ENCODE measurements at places on chromosomes 12 and 14.

DNA sequence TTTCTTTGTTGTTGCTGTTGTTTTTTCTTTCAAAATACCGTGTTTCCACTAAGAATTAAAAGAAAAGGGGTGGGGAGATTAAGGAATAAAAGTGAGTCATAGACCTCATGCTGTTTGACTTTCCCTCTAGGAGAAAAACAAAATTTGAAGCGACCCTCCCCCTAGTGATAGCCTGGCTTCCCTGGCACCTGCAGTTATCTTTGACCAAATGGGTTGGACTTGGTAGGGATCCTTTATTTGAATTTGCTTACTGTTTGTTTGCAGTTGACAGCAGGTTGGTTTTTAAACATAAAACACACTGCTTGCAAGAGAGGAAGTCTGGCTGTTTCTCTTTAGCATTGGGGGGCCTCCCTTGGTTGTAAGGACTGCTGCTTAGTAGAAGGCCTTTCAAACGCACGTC is 14.0 kb downstream of the OTX2 start:
- DNase-seq, result no peak

GRCh38 chr14:36078080-36078479 is 98.4 kb downstream of the PTCSC3 start:
- no peak for DNase-seq

DNA sequence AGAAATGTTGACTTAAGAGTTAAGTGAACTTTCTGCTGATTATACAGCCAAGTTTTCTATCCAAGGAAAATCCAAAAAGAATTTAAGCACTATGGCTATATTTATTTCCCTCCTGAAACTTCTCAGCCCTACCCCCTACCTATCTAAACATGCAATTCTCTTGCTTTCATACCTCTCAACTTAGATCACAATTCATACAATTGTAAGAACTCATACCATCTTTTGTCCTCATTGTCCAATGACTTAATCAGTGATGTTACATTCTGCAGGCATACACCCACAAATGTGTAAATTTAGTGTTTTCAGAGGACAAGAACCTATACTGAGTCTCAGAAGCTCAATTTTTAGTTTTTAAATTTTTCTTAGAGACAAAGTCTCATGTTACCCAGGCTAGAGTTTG is 62.1 kb downstream of the ZFC3H1 start:
- DNase-seq, result no peak

DNA sequence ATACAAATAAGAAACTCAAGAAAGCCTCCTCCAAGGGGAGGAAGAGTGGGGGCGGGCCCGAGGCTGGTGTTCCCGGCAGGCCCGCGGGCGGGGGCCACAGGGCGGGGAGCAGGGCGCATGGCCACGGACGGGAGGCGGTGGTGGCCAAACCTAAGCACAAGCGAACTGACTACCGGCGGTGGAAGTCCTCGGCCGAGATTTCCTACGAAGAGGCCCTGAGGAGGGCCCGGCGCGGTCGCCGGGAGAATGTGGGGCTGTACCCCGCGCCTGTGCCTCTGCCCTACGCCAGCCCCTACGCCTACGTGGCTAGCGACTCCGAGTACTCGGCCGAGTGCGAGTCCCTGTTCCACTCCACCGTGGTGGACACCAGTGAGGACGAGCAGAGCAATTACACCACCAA is 8.7 kb downstream of the DACT1 start:
- DNase-seq, result no peak

DNA sequence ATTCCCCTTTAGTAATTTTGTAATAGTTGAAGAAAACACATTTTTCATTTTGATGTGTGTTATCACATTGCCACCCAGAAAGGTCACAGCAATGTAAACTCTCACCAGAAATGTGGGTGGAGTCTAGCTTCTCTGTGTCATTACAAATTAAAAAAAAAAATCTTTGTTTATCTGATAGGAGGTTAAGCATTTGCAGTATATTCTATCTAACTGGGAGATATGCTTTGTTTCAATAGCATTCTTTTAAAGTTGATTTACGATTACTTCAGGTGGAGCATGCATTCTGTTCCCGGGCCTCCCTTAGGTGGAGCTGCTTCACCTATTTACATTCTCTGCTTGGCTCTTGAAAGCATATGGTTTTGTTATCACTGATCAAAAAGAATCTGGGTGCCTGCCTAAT is 7.8 kb downstream of the ADIPOR2 start:
- no peak for DNase-seq

DNA sequence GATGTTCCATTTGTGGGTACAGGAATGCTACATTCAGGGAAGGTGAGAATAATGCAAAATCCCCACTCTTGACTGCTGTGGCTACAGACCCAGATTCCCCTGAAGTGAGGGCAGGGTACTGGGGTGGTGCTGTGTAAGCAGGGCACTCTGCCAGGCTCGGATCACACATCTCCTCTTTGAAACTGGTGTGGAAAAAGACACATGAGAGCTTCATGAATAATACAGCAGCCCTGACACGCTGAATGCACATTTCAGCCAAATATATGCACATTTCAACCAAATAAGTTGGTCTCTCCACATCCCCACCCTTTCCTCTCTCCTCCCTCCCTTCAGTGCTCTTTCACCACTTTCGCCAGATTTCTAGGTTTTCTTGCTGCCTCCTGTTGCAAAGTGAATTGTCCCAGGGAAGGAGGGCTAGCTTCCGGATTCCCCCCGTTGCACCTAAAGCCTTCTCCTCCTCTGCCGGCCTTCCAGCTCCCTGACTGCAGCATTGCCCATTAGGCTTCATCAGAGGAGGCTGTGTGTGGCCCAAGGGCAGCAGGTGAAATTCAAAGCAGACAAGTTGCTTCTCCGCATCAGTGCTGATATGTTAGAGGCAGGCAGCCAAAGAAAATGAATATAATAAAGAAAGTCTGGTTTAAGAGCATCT is 118.2 kb upstream of the TMCC3 start:
- no peak for DNase-seq

GRCh38 chr12:2084553-2085296 is 31.9 kb downstream of the CACNA1C start:
- DNase-seq, result no peak

DNA sequence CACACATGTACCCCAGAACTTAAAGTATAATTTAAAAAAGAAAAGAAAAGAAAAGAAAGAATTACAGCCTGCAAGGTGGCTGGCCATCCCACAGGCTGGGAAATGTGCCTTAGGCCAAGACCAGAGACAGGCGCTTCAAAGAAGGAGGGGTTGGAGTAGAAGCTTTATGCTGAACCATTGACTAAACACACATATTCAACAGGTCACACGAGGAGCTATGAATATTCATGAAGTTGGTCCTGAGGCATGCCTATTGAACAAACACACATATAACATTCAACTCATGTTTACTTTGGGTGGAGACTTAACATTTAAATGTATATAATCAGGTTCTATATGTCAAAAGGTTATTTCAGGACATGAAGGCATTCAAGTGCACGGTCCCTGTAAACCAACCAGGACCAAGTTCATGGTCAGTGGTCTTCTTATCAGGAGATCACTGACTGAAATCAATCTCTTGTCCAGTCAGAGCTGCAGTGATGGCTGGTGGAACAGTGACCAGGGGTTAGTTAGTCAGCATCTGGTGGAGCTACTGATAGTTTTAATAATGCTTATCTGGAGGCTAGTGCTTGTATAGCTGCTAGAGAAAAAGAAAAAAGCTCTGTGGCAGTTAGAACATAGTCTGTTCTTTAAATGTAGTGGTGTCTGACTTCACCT is 35.6 kb upstream of the ITPR2 start:
- DNase-seq, result no peak

- no peak for DNase-seq
These were observed 31.0 kb upstream of the TMTC2 start for GRCh38 chr12:82655751-82656150.

GRCh38 chr12:66929121-66929520 is 250.2 kb upstream of the GRIP1 start:
- DNase-seq, result no peak

DNA sequence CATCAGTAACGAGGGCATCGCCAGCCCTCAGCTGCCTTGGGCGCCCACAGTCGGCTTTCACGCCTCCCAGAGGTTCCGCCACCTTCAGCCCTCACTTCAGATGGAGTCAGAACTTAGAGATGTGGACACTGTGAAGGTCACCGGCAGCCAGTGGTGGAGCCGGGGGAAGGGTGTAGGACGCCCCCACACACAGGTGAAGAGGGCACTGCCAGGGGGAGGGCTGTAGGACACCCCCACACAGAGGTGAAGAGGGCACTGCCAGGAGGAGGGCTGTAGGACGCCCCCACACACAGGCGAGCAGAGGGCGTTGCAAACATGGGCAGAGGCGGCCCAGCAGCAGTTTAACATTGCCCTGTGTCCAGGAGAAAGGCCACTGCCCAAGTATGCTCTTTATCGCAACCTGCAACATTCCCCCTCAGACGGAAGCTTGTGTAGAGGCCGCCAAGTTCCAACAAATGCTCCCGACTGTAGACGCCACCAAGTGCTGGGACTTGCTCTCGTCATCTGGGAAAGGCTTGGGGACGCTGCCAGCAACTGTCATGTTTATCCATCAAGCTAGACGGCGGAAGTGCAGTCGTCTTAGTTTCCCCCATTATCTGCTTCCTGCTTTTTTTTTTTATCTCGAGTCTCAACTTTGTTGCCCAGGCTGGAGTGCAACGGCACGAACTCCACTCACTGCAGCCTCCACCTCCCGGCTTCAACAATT is 4.9 kb upstream of the ANKLE2 start:
- DNase-seq, result no peak

GRCh38 chr14:68416171-68416570 is 376.7 kb downstream of the ZFP36L1 start:
- no peak for DNase-seq

DNA sequence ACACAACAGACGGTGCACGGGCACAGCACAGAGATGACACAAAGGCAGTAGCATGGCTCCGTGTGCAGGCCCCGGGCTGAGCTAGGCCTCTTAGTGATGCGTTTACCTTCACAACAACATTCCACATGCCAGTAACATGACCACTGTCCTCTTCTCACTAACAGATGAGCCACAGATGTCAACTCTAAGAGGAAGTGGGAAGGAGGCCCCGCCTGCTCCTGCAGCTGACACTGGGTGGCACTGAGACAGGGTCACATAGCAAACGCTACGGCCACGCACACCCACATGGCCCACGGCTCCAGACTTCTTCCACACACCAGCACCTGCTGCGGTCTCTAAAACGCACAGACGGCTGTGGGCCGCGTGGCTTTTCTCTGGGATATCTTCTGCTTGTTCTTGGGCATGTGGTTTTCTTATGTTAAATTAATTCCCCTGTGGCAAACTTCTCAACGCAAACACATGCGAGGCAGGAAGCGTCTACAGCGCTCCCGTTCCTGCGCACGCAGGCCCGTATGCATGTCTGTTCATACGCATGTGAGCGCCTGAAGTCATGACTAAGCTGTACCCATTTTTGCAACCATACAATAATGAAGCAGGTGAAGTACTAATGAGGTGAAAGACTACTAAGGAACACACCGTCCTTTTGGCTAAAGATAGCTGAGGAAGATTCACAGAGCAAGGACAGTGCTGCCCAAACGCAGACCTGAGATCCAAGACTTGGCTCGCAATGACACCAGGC is 26.8 kb downstream of the AMN start:
- DNase-seq, result no peak

- DNase-seq, result no peak
These were observed 51.2 kb downstream of the FBRSL1 start for GRCh38 chr12:132541200-132541599.
